Activated naive CD4-positive, alpha-beta T cell treated with anti-CD3 and anti-CD28 coated beads for 36 hours (primary cell): ENCODE measurements at places on chromosomes 5 and 9. TPM values are rescaled to one million over a fixed set of nuclear protein-coding genes. Genes with fewer than 3 reads are reported as not detected.

DNA sequence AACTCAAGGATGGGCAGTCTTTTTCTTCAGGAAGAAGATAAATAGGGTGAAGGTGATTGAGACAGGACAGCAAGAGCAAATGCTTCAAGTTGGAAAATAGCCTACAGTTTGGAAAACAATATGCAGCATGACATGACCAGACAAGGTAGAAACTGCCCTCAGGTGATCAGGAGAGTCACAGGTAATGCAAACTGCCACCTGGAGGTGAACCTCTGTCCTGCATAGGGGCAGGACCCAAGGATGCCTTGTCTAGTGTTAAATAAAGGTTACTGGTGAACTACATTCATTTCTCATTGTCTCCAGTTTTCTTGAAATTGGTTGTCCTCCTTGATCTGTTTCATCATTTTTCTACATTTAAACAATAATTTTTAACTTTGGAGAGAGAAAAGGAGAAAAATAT, 232.1 kb downstream of the SEMA5A start:
- H3K27ac ChIP-seq: no peak overlapping the region
- no peak overlapping the region for H3K4me3 ChIP-seq
- no peaks in the 10 kb centered on the region for H3K36me3 ChIP-seq
- no peaks in the 10 kb centered on the region for H3K27me3 ChIP-seq
- DNase-seq: no peak

DNA sequence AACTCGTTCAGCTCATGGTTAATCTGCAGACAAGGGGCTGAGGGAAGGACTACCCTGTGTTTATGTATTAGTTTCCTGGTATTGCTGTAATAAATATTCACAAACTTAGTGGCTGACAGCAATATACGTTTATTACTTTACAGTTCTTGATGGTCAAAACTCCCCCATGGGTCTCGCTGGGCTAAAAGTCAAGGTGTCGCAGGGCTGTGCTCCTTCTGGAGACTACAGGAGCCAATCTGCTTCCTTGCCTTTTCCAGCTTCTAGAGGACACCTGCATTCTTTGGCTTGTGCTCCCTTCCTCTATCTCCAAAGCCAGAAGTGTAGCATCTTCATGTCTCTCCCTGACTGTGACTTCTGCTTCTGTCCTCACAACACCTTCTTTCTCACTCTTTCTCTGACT, 653.8 kb upstream of the RIOK2 start:
- H3K36me3 ChIP-seq: no peaks in the 10 kb centered on the region
- peaks cover 2% of the 10 kb centered on the region for H3K27me3 ChIP-seq
- H3K4me1 ChIP-seq: peaks cover 3% of the 10 kb centered on the region
- no peak overlapping the region for H3K27ac ChIP-seq

The UGCG gene
- 8.8 TPM for total RNA-seq

The MZB1 gene
- 2.8 TPM for total RNA-seq

The OTULINL gene
- 9.1 TPM for total RNA-seq
